ENCODE measurements at places on chromosomes 11 and 22.

- DNase-seq: no peak
These were observed 440.5 kb downstream of the TBC1D22A start for GRCh38 chr22:47202819-47203553.

GRCh38 chr11:65651589-65652510 lies 10.9 kb downstream of the RELA start:
- no peak for DNase-seq

- no peak for DNase-seq
These were observed 462.4 kb upstream of the LRRC4C start for GRCh38 chr11:41921746-41922390.

- DNase-seq: no peak
These were observed 21.0 kb upstream of the MYEOV start for GRCh38 chr11:69272831-69273485.

Measured in bone marrow (tissue), 2 donors.